ENCODE measurements at places on chromosomes 16 and 17.

- no peak for DNase-seq
These were observed 19.8 kb upstream of the ANKRD40CL start for GRCh38 chr17:50787106-50787505.

DNA sequence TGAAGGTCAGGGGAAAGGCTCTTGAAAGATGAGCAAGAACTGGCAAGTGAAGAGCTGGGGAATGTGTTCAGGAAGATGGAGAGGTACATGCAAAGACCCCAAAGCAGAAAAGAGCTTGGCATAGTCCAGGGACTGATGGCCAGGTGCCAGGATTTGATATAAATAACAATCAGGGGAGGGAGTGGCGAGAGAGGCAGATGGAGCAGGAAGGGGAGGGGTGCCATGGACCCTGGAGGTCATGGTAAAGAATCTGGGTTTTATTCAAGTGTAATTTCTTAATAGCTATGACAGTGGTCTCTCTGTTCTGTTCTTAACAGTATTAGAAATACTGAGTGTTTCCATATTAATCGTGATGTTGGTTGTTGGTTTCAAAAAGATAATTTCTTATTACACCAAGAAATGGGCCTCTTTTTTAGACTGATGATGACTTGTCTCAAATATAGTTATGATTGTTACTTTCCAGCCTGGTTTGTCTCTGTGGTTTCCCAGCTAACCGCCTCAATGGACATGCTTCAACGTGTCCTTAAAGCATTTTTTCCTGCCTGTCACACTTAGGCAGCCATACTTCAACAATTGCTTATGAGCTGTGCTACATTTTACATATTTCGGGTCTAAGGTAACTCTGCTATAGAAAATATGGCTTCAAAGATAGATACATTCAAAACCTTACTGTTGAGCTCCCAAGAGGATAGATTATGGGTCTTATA lies 49.4 kb downstream of the MYH10 start:
- peak; percentile 38 for DNase-seq

DNA sequence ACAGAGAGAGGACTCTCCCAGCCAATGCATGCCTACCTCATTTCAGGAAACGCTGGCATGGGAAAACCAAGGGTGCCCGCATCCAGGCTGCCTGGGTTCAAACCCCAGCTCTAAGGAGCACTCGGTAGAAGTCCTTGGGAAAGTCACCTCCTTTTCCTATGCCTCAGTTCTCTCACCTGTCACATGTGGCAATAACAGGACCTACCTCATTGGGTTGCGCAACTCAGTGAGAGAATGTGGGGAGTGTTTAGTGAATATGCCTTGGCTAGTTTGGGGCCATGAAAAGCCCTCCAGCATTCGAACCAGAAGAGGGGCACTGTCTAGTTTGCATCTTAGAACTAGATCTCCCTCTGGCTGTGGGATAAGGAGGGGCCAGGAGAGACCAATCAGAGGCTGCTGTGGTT lies 9.0 kb upstream of the NXPH3 start:
- DNase-seq: no peak

GRCh38 chr17:67519801-67520251 lies 142.7 kb downstream of the PITPNC1 start:
- no peak for DNase-seq

GRCh38 chr17:7024402-7024785 lies 1.5 kb downstream of the BCL6B start:
- DNase-seq: no peak

GRCh38 chr16:1351215-1351581 lies 480 bp downstream of the TSR3 start:
- DNase-seq: no peak

DNA sequence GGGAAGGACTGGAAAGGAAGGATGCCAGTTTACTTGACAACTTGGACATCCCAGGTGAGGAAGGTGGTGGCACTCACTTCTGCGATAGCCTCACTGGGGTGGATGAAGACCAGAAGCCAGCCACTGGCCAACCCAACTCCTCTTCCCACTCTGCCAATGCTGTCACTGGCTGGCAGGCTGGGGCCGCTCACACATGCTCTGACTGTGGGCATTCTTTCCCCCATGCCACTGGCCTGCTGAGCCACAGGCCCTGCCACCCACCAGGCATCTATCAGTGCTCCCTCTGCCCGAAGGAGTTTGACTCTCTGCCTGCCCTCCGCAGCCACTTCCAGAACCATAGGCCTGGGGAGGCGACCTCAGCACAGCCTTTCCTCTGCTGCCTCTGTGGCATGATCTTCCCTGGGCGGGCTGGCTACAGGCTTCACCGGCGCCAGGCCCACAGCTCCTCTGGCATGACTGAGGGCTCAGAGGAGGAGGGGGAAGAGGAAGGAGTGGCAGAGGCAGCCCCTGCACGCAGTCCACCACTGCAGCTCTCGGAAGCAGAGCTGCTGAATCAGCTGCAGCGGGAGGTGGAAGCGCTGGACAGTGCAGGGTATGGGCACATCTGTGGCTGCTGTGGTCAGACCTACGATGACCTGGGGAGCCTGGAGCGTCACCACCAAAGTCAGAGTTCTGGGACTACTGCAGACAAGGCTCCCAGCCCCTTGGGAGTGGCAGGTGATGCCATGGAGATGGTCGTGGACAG lies 4.5 kb downstream of the ZNF646 start:
- DNase-seq: no peak

GRCh38 chr17:44859701-44860100 lies 12.0 kb downstream of the HIGD1B start:
- DNase-seq: no peak

DNA sequence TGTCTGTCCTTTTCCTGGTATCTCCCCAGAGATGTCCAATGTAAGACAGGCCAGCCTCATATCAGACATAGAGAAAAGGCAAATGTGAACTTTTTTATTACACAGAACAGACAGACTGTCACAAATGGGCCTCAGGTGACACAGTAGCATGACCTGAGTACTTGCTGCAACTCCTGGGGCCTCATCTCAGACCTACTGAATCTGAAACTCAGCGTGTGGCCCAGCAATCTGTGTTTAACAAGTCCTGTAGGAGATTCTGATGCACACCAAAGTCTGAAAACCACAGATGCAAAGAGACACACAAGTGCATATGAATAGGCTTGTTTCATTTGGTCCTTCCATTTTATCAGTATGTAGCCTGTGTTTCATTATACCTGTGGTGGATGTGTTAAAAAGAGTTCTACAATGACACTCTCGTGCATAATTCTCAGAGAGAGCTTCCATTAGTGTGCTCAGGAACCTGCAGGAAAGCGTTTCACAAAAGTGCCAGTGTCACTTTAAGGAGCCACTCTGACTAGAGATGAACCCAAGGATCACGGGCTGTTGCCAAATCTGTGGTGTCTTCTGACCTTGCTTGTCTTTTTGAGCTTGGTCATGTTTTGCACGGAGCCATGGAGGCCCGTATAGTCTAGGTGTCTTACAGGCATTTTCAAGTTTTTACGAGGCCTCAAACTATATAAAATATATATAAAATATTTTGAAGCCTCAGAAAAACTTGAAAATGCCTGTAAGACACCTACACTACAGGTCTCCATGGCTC lies 33.8 kb upstream of the NF1 start:
- no peak for DNase-seq

DNA sequence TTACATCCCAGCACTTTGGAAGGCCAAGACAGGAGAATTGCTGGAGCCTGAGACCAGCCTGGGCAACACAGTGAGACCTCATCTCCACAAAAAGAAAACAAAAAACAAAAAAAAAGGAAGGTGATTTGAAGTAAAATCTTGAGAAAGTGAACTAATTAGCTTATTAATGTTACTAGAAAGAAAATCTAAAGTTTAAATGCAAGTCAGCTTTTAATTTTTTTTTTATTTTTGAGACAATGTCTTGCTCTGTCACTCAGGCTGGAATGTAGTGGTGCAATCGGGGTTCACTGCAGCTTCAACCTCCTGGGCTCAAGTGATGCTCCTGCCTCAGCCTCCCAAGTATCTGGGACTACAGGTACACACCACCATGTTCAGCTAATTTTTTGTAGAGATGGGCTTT lies 3.5 kb upstream of the CTCF start:
- DNase-seq: no peak

- DNase-seq: no peak
These were observed 24.7 kb upstream of the TBX4 start for GRCh38 chr17:61427567-61427966.

DNA sequence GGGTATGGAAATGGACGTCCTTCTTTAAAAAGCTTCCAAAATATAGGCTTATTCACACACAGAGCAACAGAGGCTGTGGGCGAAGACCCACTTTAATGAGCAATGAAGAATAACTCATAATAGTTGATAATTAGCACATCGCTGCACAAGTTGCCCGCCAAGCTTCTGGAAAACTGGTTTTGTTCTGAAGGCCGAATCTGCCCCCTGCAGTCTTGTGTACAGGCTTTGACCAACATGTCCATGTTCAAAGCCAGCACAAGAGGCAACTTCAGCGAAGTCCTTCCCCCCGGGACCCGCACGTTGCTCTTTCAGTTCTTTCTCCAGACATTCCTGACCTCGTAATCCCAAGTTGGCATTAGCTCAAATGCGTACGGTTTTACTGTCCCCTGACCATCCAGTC lies 73.3 kb downstream of the IRX5 start:
- no peak for DNase-seq

DNA sequence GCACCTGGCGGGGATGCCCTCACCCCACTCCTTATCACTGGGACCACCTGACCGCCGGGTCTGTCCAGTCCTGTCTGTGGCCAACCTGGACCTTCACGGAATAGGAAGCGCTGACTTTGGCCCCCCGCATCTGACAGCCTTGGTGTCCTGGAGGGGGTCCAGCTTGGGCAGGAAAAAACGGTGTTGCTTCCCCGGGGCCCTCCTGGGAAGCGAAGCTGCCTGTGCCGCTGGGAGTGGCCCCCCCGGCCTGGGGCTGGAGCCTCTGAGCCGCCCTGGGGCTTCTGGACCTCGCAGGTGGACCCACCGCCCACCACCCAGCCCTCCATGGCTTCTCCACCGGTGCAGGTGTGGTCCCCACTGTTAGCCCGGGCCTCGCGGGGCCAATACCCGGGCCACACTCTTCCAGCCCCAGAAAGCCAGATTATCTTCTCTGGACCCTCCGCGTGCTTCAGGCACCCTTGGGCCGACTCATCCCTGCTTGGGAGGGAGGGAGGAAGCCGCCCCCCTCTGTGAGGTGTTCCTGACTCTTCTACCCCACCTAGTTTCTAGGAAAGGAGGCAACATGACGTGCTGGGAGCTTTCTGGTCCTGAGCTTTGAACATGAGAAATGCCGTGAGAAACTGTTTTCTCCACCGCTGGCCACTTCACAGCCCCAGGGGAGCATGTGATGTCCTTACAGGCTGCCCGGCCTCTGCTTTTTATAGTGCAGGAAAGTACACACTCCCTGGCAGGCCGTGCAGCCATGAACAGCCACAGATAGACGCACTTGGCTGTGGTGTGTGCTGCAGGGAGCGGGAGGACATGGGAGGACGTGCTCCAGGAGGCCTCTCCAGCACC lies 1.1 kb downstream of the C1QTNF1 start:
- DNase-seq: no peak

GRCh38 chr16:55323637-55324271 lies at the start of gene IRX6:
TSS of gene IRX6 (plus strand) at chr16:55324203. CDS start at chr16:55325092, 889 bp downstream.
- peak; percentile 50 for DNase-seq

DNA sequence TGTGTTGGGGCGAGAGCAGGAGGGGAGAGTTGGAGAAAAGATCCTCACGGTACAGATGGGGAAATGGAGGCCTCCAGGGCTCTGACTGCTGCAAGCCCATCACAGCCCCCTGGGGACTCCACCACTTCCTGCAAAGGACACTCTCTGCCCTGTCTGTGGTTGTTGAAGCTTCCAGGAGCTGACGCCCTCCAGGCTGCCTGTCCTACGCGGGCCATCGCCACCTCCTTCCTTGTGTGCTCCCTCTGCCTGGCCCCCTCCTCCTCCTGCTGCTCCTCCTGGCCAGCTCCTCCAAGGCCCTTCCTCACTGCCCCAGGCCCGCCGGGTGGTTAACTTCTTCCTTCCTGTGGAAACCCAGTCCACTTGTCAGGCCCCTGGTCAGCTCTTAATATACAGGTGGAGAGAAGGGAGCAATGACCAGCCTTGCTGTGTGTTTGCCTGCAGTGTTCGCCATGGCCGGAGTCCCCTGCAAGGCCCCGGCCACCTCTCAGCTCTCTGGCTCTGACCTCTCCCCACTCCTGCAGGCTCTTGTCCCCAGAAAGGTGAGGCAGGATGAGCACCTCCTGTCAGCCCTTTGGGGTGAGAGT lies 18.4 kb upstream of the STAC2 start:
- no peak for DNase-seq

DNA sequence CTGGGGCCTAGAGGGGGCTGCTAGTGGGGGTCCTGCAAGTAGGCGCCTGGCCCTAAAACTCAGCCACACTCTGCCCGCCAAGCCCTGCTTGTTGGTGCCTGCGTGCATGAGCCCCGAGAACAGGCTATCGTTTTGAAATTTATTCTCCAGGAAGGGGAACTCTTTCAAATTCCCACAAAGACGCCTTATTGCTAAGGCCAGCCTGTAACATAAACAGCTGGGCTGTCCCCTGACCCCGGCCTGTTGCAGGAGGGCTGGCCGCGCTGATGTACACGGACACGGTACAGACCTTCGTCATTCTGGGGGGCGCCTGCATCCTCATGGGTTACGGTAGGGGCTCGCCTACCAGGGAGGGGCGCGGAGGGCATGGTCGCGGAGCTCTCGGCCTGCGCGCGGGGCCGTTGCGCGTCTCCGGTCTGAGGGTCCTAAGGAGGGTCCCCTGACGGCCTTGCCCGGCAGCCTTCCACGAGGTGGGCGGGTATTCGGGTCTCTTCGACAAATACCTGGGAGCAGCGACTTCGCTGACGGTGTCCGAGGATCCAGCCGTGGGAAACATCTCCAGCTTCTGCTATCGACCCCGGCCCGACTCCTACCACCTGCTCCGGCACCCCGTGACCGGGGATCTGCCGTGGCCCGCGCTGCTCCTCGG lies 4.3 kb downstream of the SLC5A2 start:
- no peak for DNase-seq

GRCh38 chr16:85534536-85535351 lies 78.4 kb upstream of the GSE1 start:
- DNase-seq: no peak

DNA sequence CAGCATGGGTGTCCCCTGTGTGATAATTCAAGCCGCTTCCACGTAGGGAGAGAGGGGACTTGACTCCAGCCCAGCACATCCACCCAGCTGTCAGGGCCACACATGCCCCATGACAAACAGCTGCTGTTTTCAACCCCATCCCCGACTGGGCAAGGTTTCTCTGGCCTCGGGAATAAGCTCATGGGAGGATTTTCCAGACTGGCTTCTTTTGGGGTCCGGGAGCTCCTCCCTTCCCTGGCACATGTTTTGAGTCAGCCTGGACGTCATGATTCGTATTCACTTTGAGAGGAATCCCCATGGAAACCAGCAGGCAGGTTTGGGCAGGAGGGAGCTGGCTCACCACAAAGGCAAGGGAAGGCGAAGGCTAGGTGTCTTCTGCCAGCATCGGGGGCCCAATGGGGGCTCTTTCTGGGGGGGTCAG lies 156.4 kb downstream of the CMIP start:
- no peak for DNase-seq

- no peak for DNase-seq
These were observed 74.4 kb downstream of the NETO2 start for GRCh38 chr16:47069313-47069712.

GRCh38 chr17:36111068-36111490 lies 7.5 kb downstream of the CCL4 start:
- no peak for DNase-seq

- no peak for DNase-seq
These were observed 15.6 kb downstream of the IGF2BP1 start for GRCh38 chr17:49012769-49013255.

Data from GM20000 (cell line).